ENCODE measurements at places on chromosomes 4 and X.

- DNase-seq = no peak
These were observed 6.8 kb downstream of the CLDN2 start for GRCh38 chrX:106927023-106927422.

GRCh38 chr4:76283900-76284299 is 22.6 kb upstream of the STBD1 start:
- DNase-seq = no peak

DNA sequence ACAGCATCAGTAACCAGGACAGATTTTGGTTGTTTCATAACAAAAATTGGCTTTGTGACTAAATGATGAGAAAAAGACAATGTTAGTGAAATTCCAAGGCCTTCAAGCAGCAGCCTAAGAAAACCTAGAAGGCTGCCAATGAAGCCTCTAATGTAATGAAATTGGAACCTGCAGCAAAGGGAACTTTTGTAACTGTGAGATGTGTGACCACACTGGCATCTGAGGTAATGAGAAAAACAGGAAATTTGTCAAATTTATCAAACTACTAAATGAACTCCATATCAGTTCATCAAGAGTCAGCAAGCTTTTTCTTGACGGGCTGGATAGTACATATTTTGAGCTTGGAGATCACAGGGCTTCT is 30.4 kb upstream of the EMCN start:
- DNase-seq = no peak

GRCh38 chr4:122917731-122918130 is 4.7 kb downstream of the NUDT6 start:
- DNase-seq = no peak

DNA sequence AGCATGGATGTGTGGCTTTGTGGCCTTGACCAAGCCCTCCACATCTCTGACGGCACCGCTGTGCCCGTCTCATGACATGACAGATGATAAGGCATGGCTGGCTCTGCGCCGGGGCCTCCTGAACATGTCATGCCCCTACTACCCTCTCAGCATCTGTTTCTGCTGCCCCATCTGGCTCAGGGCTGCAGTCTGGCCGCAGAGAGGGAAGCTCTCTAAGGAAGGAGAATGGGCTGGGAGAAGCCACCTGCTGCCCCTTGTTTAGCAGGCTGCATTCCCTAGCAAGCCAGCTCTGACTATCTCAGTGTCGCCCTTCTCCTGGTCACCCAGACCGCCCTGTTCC is 7.2 kb downstream of the ZNF185 start:
- DNase-seq = no peak

DNA sequence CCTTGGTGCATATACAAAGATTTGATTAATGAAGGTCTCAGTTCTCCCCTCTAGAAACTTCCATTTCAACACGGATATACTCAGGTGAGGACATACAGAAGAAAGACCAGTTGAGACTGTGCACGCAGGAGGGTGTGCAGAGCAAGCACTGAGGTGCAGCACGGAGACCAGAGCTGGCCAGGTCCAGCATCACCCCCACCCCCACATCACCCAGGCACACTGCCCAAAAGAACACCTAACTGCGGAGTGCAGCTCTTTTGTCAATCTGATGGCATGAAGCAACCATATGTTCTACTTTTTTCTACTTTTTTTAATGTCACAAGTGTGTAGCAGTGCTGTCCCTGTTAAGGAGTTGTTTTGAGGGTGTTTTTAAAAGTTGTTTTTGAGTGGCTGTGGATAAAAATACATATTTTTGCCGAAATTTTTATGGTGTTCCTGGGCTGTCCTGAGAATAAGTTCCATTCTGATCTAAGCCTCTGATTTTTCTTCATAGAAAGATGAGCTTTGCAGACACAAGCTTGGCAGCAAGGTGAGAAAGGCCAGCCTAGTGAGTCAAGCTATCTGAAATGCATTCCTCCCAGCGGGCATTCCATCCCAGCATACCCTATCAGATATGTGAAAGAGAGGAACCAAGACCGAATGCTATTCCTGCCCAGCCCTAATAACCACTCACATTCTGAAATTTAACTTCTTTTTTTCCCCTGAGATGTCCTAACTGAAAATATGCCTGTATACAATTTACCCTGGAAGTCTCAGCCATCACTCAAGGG is 173.7 kb downstream of the PTTG2 start:
- DNase-seq = no peak

DNA sequence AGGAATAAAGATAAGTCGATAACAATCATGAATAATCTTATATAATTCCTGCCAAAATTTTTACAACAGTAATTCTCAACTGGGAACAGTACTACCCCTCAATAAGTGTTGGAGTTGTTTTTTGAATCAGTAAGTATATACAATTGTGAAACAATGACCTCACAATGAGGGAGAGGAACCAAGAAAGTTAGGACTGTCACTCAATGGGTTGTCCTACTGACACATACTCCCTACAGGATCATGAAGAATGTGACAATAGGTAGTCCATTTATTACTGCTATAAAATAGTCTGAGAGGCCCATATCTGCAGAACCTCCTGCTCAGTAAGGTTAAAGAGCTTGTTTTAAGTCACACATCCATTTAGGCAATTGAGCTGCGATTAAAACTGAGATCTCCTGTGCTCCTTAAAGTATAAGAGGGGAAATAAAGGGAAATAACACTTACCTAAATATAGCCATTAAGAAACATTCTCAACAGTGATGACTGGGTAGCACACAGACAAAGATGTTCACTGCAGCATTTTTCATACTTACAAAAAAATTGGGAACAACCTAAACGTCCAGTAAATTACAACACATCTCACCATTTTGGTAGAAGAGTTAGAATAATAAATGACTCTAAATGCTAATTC is 26.2 kb downstream of the FBXW7 start:
- no peak for DNase-seq

DNA sequence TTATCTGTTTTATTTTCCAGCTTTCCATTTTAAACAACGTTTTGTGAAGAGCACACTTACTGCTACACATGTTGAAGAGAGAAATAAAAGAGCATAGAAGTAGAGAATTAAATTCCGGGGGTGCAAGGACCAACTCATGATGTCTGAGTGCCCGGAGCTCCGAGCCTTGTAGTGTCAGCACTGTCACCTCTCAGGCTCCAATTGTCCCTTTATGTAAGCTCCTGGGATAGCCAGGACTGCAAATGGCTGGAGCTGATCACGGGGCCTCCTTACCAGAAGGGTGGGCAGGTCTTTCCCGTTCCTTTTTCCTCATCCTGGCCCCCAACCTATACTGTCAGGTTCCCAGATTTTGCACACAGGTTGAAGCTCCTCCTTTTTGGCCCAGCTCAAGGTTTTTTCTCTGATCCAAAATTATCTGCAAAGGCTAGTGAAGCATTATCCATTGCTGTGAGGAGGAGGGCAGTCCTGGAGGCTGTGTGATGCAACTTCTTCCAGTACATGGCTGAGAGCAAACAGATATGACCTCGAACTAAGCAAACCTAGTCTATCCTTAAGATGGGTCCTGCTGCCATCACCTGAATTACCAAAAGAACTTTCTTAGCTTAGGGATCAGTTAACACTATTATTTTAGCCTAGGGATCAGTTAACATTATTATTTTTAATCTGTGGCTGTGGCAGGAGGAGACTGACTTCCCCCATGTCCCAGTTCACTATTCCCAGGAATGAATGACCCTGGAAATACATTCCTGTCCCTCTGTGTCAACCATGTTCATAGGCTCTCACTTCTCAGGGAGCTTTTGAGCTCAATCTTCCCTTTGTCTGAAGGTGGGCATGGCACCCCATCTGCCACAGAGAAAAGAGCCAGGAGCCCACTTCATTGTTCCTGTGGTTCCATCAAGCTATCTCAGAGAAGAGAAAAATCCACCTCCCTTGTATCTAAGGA is at the start of gene FGG:
Gene FGG (minus strand): TSS at position 185 of the 943 bp plus-strand sequence. CDS start 47 bp downstream, at position 138.
- DNase-seq = no peak

DNA sequence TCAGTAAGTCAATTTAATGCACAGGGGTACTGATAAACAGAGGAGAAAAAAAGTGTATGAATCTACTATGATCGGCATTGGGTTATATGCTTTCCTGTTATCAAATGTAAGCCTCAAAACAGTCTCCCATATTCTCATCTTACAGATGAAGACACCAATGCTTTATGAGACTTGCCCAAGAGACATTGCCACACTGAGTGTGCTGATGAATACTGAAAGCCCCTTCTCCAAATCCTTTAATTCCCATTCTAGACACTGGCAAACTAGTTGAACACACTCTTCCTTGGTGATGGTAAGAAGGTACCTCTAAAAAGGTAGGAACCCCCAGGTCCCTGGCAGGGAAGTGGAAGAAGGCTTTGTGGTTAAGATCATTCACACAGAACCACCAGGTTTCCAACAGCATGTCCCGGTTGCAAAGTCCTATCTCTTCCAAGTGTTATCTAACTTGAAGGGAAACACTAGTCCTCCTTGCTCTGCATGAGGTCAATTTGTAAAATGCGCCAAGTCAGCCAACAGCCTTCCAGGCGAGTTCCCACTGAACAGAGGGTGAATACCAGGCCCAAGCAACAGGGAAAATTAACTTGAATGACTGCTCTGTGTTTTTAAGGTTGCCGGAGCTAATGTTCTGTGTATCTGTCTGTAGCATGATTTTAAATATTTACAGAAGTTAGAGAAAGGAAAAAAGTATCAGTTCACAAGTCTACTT is 5.1 kb downstream of the SETD7 start:
- DNase-seq = peak; percentile 39

- no peak for DNase-seq
These were observed 1208.3 kb downstream of the ADGRL3 start for GRCh38 chr4:62408454-62408853.
